ENCODE measurements at places on chromosomes 11 and 22. TPM values are rescaled to one million over a fixed set of nuclear protein-coding genes. Genes with fewer than 3 reads are reported as not detected.
A peak's percentile ranks its signal among the peaks of the same experiment; 100 is the strongest.

Gene LGR4
- 46.8 TPM for total RNA-seq

Gene ASRGL1
- total RNA-seq = 69.8 TPM

Gene SMTNL1
- not detected for total RNA-seq

Gene ASPHD2
- total RNA-seq = 0.32 TPM

DNA sequence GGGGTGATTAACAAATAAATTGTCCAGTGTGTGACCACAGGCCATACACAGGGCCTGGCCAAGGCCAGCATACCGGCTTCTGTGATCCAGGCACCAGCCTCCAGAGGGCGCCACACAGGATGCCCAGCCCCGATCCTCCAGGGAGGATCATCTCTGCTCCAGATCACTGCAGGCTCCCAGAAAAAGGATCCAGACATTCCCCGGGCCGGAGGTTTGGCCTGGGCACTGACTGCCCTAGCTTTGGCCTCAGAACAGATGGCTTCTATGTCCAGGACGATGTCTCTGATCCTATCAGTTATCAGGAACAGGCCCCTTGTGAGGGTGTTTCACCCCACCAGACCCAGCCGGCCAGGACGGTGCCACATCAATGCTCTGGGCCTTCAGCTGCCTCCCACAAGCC is 74.5 kb upstream of the LMO1 start:
- H3K36me3 ChIP-seq = no peaks in the 10 kb centered on the region
- no peaks in the 10 kb centered on the region for H3K4me1 ChIP-seq
- no peak for DNase-seq

GRCh38 chr11:83403691-83404389 is 117.7 kb upstream of the CCDC90B start:
- no peak overlapping the region for H3K27ac ChIP-seq
- no peak for DNase-seq
- H3K4me1 ChIP-seq = no peaks in the 10 kb centered on the region
- no peak overlapping the region for H3K4me3 ChIP-seq

DNA sequence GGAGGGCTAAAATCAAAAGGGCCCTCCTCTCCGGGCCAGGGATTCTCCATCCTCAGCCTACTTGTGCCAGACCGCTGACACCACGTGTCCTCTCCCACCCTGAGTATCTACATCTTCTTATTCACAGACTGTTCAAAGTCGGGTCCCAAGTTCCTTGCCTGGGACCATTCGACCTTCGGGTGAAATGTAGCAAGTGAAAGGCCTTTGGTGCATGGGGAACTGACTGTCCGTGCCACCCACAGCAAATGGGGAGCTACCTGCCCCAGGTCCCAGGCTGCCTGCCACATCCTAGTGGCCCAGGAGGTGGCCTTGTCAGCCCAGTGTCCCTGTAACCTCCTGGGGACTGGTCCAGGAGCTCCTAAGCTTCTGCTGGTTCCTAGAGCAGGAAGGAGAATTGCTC is 67.3 kb downstream of the RTL6 start:
- H3K36me3 ChIP-seq = no peaks in the 10 kb centered on the region
- H3K4me3 ChIP-seq = no peak overlapping the region
- no peaks in the 10 kb centered on the region for H3K4me1 ChIP-seq

- H3K36me3 ChIP-seq = no peaks in the 10 kb centered on the region
- no peak overlapping the region for H3K27ac ChIP-seq
- H3K4me3 ChIP-seq = no peak overlapping the region
- no peak for DNase-seq
- H3K4me1 ChIP-seq = no peaks in the 10 kb centered on the region
- no peaks in the 10 kb centered on the region for H3K27me3 ChIP-seq
Measured at GRCh38 chr11:112731538-112731937, 229.7 kb upstream of the NCAM1 start.

GRCh38 chr11:102476812-102477211 is 24.2 kb upstream of the TMEM123 start:
- H3K4me3 ChIP-seq = no peak overlapping the region
- DNase-seq = no peak
- H3K27ac ChIP-seq = no peak overlapping the region
- no peaks in the 10 kb centered on the region for H3K4me1 ChIP-seq
- H3K27me3 ChIP-seq = no peaks in the 10 kb centered on the region
- no peaks in the 10 kb centered on the region for H3K36me3 ChIP-seq

- no peaks in the 10 kb centered on the region for H3K36me3 ChIP-seq
- no peak overlapping the region for H3K4me3 ChIP-seq
- no peak for DNase-seq
- no peaks in the 10 kb centered on the region for H3K4me1 ChIP-seq
Measured at GRCh38 chr11:97703851-97704250, 1314.0 kb downstream of the JRKL start.

- peak overlapping the region; percentile 87 for H3K27ac ChIP-seq
- no peaks in the 10 kb centered on the region for H3K27me3 ChIP-seq
- no peak for DNase-seq
- peaks cover 51% of the 10 kb centered on the region for H3K4me1 ChIP-seq
- peak overlapping the region; percentile 4 for H3K4me3 ChIP-seq
Measured at GRCh38 chr22:28903080-28903479, 19.7 kb downstream of the ZNRF3 start.

- no peak for DNase-seq
- peaks cover 51% of the 10 kb centered on the region for H3K4me1 ChIP-seq
- H3K4me3 ChIP-seq = no peak overlapping the region
- H3K27me3 ChIP-seq = no peaks in the 10 kb centered on the region
- no peak overlapping the region for H3K27ac ChIP-seq
Measured at GRCh38 chr22:42957544-42957943, 57.4 kb downstream of the PACSIN2 start.

GRCh38 chr11:125214601-125215565 is 50.3 kb downstream of the PKNOX2 start:
- H3K4me1 ChIP-seq = no peaks in the 10 kb centered on the region
- H3K36me3 ChIP-seq = no peaks in the 10 kb centered on the region
- H3K27me3 ChIP-seq = no peaks in the 10 kb centered on the region
- DNase-seq = no peak

All from ascending aorta (tissue), 2 donors.